Omental fat pad (tissue), 4 donors: ENCODE measurements at places on chromosomes 5 and 9.

DNA sequence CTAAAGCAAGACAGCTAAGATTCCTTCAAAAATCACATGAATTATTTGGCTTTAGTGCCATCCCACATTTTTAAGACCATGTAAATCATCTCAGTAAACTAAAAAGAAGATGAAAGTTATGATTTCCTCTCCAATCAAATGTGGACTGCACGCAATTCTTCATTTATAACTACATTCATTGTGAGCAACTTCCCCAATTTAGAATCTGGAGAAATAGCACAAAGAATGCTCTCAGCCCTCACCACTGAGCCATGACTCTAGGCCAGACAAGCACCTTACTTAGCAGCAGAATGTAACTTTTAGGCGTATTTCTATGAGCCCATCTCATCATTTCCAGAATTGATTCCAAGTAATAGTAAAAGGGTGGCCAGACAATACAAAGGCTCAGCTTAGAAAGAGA, 616.6 kb downstream of the TLE1 start:
- DNase-seq = no peak

DNA sequence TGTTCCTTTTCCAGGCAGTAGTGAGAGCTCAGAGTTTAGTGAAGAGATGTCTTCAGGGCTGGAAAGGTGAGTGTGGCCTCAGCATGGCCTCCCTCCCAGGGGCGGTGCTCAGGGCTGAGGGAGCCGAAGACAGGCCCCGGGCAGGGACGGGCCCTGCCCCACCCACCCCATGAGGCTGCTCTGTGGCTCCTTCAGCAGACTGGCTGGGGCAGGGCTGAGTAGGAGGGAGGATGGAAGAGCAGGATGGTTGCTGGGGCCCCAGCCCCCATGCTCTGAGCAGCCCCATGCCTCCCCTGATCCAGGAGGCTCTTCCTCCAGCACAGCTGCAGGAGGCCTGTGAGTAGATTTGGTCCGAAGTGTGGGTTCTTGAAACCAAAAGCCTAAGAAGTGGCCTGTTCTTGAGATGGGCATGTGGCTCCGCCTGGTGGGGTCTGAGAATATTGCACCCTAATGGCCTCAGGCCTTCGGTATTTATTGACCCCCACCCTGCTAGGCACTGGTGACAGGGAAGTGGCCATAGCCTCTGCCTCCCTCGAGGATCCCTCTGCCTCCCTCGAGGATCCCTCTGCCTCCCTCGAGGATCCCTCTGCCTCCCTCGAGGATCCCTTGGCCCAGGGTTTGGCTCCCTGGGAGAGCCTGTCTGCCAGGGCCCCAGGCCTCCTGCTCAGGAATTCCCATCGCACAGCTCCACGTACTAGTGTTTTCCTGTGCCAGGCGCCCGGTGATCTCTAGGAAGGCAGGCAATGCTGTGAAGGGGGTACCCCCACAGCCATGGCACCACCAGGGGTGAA, 65.4 kb upstream of the GARNL3 start:
- peak; percentile 84 for DNase-seq

DNA sequence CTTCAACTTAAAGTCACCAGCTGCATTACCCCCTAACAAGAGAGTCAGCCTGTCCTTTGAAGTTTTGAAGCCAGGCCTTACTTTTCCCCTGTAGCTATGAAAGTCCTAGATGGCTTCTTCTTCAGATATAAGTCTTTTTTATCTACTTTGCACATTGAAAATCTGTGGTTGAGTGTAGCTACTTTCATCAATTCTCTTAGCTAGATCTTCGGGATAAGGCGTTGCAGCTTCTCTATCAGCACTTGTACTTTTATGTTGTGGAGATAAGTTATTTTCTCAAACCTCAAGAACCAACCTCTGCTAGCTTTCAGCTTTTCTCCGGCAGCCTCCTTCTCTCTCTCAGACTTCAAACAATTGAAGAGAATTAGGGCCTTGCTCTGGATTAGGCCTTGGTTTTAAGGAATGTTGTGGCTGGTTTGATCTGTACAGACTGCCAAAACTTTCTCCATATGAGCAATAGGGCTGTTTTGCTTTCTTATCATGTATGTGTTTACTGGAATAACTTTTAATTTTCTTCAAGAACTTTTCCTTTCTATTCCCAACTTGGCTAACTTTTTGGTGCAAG, 21.6 kb downstream of the CATSPER3 start:
- DNase-seq = no peak

DNA sequence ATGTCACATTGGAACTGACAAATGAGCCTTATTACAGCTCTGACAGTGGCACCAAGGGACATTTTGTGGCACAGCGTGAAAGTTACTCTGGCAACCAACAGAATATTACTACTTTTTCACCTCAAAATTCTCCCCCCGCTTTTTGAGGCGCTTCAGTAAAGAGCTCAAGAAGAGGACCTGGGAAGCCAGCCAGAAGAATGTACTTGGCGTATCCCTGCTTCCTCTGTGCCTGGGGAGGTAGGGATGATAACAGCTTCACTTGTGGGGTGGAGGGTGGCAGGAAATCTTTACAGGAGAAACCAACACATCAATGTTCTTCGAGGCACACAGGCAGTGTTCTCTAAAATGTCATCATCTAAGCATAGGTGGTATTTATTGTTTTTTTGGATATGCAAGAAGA, 624.1 kb downstream of the NR2F1-AS1 start:
- DNase-seq = no peak

DNA sequence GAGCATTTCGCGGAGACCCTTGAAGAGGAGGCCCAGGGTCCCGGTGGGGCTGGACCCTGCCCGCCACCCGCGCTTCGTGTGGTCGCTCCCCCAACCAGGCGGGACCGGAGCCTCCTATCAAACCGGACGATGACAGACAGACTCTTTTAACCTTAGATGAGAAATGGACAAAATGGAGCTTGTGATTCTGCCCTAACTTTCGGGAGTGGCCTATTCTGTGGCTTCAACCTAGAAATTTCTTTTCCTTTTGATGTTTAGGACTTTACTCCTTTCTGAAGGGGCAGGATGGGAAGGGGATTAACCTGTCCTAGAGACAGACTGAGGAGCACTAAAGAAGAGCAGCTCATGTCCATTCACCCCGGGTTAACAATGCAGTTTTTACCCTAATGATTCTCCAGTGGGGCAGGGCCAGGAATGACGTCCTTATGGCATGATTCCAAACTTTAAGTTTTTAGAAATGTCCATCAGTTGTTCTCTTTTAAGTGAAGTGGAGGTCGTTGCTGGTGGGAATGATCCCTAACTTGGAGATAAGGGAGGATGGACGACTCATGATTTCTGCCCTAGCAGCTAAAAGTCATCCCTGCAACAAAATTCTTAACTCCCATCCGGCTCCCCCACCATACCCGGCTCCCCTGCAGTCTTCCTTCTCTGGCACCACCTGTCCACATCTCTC, 1.0 kb downstream of the NIPSNAP3A start:
- DNase-seq = no peak

DNA sequence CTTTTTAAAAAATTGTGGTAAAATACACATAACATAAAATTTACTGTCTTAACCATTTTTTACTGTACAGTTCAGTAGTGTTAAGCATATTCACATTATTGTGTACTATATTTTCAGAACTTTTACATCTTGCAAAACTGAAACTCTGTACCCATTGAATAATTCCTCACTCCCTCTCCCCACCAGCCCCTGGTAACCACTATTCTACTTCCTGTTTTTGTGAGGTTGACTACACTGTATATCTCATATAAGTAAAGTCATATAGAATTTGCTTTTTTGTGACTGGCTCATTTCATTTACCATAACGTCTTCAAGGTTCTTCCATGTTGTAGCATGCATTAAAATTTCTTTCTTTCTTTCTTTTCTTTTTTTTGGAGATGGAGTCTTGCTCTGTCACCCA, 87.0 kb downstream of the LNPEP start:
- DNase-seq = no peak

- no peak for DNase-seq
Measured at GRCh38 chr9:114754581-114754980, 51.3 kb downstream of the TNFSF15 start.

- DNase-seq = no peak
Measured at GRCh38 chr5:133316346-133317343, 264.8 kb downstream of the HSPA4 start.

- DNase-seq = no peak
Measured at GRCh38 chr9:134629061-134629585, 12.5 kb upstream of the COL5A1 start.

DNA sequence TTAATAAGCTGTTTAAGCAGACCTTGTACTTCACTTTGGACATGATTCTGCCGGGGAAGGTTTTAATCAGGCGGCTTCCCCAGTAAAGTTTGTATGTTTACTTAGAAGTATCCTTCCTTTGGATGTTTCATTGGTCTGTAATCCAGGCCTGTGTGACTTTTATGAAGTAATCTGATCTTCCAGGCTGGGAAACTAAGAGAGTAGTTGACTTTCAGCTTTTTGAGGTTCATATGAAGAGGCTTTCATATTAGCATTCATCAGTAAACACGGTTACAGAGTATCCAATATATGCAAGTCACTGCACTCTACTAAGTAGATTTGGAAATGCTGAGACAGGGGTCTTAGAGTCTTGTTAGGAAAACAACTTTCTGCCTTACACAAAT, 1.1 kb downstream of the DNAJC21 start:
- no peak for DNase-seq

GRCh38 chr9:113417370-113417769, 6.8 kb downstream of the C9orf43 start:
- no peak for DNase-seq

- no peak for DNase-seq
Measured at GRCh38 chr9:79759460-79759859, 187.7 kb downstream of the TLE4 start.

DNA sequence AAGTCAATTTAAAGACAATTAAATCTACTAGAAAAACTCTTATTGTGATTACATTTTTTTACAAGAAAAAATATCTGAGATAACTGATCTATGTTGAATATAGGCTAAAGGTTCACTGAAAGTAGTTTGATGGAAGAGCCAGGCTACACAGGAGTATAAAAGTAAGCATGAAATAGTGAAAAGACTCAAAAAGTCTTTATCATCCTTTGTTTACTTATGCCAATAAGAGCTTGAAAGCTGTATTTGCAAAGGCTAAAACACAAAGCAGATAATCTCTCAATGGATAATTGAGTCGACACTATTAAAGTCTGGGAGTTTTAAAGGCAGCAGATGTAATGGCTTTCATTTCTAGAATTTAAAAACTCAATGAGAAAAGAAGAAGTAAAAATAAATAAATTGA, 42.0 kb downstream of the SSBP2 start:
- no peak for DNase-seq

DNA sequence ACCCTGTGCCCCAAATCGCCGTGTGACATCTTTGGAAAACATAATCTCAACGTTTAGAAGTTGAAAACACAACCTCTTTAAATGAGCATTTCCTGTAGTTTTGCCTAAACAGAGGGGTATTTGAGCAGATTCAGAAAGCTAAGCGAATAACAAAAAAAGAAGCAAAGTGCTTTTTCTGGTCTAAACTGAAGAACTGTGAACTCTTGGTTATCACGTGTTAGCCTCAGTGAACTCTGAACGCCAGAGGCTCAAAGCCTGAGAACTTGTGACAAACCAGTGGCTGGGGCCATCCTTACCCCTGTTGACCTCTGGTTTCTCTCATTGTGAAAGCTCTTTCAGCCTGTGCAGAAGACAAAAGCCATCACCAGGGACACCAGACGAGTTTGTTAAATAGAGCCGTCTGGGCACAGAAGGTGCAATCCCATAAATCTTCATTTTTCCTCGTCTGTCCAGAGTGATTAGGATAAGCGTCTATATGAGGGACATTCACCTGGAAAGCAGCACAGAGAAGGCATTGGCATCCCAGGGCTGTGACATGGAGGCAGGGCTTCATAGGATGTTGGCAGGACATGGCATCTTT, 61.4 kb upstream of the ICE1 start:
- no peak for DNase-seq

- no peak for DNase-seq
Measured at GRCh38 chr5:34957321-34957720, 28.0 kb downstream of the DNAJC21 start.

DNA sequence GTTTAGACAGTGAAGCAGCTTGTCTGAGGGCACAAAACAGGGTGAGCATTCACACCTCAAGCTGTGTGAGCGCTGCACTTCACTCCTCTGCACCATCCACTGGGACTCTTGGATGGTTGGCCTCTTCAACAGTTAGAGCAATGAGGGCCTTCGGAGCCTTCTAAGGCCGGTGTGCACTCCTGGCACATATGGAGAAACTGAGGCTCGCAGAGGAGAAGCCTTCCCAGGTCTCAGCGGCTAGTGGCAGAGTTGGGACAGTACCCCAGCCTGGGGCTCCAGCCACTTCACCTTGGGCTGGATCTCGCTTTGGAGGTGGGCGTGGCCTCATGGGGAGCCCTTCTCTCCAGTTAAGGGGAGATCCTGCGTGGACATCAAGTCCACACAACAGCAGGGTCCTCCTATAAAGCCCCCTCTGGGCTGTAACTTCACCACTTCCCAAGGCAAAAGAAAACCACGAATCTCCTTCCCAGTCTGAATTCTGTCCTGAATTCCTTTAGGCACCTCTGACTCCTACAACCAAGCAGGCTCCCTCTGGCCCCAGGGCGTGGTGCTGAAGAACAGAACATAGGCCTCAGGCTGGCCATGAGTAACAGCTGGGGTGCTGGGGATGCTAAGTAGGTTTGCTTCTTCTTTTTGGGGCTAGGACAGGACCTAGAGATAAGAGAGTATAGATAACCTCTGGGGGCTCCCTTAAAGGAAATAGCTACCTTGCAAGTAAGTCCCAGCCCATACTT, 30.5 kb upstream of the CSF1R start:
- DNase-seq = no peak

DNA sequence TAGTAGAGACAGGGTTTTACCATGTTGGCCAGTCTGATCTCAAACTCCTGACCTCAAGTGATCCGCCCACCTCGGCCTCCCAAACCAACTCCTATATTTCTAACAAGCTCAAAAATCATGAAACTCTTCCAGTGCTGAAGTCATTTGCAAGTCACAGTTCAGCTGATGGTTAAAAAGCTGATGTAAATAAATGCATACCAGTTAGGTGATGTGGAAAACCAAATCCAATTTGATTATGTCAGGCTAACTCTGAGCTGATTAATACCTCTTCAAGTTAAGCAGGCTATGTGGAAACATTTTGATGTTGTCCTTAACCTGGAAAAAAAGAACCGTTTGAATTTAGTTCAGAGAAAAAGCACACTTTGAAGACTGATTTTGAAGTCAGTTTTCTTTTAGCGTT, 51.0 kb downstream of the TMEM252 start:
- DNase-seq = no peak

DNA sequence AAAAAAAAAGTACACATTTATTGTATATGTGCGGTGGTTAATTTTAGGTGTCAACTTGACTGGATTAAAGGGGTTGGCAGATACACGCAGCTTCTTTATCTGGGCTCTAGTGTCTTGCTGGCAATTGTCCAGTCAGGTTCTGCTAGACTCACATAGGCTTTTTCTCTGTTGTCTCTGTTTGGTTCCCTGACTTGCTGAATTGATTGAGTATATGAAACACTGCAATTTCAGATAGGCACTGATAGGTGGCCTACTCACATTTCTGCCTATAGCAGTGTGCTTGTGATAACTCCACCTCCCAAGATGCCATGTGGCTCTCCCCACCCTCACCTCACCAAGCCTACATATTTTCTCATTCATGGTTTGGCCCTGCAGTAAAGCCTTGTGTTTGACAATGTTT, 52.5 kb downstream of the AOPEP start:
- no peak for DNase-seq
